ENCODE measurements at places on chromosomes 6 and 20.

DNA sequence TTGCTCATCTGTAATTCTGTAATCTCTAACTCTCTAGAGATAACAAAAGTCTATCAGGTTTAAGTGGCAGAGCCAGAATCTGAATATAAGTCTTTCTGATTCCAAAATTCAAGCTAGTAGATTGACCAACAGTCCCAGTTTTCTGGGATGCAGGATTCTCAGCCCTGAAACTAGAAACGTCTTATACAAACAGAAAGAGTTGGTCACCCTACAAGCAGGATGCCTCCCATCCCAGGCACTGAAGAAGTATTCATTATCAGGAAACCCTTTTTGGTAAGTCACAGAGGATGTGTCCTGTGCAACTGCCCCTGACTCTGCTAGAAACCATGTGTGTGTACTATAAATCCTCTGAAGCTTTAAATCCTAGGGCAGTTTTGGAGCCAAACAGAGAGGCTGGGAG, 135.0 kb downstream of the CARMIL1 start:
- DNase-seq, result no peak

DNA sequence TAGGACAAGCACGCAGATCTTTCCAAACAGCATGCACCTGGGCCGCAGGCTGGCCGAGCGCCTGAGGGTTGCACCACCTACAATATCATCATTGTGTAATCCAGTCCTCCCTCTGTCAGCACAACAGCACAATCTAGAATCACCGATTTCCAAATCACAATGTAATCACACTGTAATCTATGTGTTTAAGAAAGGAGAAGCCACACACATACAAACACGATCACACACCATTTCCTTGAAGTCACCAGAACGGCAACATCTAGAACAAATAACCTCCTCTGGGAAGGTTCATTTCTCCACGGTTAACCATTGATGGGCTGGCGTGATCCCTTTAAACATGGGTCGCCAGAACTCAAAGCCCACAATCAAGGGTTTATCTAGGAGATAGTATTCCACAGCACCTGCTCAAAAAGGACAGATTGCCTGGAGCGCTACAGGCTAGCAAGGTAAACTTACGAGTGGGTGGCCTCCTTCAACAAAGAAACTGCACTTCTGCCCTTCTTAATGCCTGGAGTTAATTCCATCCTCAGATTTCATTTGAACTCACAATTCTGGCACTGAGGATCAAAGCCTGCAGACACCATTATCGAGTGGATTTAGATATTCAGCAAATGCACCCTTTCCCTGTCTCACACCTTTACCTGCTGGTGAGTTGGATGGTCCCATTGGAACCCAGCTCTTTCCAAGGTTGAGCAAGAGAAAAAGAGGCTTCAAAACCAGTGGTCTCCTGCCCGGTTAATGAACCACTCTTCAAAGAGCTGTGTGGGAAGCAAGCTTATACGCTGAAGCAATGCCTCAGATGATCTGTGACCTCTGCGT, 83.8 kb upstream of the FOXQ1 start:
- no peak for DNase-seq

GRCh38 chr6:89843070-89843469, 13.4 kb downstream of the CASP8AP2 start:
- DNase-seq, result no peak

GRCh38 chr20:20012541-20012940, 4.6 kb upstream of the NAA20 start:
- DNase-seq, result no peak

- DNase-seq, result no peak
Measured at GRCh38 chr6:42925248-42925857, 3.9 kb upstream of the CNPY3 start.

- DNase-seq, result no peak
Measured at GRCh38 chr6:18654821-18655220, 267.7 kb downstream of the RNF144B start.

- no peak for DNase-seq
Measured at GRCh38 chr6:35149891-35150566, 8.9 kb upstream of the TCP11 start.

- no peak for DNase-seq
Measured at GRCh38 chr20:57999465-58000111, 228.9 kb downstream of the ANKRD60 start.

- no peak for DNase-seq
Measured at GRCh38 chr6:136982928-136983327, 60.8 kb downstream of the SLC35D3 start.

DNA sequence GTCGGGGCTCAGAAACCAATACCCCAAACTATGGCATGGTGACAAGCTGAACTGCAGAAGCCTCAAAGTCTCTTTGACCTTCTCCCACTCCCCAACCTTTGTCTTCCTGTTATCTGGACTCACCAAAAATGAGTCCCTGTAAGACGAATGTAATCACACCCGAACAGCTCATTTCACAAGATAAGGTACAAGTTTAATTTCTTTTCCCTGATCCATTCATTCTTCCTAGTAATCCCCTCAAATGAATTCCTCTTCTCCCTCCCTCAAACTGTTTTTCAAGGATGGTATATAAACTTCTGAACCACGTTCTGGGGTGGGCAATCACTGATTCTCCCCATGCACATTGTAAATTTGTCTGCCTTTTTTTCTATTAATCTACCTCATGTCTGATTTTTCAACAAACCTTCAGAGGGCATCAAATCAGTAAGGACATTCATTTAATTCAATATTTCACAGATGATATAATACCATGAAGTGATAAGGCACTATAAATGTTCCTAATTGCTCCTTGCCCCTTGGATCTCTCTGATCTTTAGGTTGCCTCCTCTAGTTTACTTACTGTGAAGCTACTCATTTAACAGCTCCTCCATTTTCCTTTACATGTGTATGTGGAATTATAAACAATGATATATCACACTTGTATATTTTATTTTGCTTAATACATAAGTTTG, 77.2 kb downstream of the OR2B2 start:
- peak; percentile 9 for DNase-seq

DNA sequence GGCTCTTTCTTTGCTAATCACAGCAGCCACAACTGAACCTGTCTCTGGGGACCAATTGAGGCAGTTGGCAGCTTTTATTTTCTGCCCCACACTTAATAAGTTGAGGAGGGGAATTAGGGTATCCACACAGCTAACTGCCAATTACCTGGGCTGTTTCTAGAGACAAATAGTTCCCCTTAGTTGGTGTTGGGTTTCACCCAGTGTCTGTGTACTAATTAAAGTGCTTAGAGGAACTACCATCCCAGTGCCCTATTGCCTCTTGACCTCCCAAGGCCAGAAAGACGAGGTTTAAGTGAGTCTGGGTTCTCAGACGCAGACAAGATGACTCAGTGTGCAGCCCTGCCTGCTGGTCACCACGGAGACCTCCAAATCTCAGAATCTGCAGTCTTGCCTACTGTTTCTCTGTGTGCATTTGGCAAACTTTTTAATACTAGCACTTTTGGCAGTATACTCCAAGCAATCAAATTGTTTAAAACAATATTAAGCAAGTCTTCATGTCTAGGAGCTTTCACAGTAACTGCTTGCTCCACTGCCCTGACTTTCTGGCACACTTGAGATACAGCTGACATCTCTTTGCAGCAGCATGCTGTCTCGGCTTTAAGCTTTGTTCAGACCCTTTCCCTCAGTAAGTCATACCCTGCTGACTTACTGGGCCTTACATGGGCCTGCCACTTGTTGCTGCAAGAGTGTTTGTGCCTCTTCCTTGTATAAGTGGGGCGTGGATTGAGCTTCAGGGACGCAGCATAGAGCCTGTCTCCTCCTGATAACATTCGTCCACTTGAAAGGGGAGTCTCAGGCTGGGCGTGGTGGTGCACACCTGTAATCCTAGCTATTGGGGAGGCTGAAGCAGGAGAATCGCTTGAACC, 31.9 kb downstream of the STK35 start:
- DNase-seq, result no peak

DNA sequence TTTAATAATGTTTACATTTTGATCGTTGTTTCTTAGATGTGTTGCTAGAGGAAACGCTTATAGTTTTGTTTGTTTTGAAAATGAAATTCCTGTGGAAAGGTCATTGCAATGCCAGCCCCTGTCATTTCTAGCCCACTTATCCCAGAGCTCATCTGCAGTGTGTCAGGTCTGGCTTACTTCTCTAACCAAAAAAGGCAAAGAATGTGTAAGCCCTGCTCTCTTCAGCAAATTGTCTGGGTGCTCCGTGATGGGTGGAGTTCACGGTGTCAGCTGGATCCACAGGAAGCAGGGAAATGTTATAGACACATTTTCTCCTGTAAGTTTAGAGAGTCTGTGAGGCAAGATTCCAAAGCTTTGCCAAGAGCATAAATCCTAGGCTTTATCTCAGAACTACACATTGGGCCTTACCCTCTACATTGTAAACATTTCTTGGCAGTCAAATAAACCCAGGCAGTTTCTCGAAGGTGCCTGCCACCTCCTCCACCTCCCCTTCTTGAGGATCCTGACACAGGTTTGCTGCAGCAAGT, 50.9 kb downstream of the RPRD1B start:
- DNase-seq, result no peak

DNA sequence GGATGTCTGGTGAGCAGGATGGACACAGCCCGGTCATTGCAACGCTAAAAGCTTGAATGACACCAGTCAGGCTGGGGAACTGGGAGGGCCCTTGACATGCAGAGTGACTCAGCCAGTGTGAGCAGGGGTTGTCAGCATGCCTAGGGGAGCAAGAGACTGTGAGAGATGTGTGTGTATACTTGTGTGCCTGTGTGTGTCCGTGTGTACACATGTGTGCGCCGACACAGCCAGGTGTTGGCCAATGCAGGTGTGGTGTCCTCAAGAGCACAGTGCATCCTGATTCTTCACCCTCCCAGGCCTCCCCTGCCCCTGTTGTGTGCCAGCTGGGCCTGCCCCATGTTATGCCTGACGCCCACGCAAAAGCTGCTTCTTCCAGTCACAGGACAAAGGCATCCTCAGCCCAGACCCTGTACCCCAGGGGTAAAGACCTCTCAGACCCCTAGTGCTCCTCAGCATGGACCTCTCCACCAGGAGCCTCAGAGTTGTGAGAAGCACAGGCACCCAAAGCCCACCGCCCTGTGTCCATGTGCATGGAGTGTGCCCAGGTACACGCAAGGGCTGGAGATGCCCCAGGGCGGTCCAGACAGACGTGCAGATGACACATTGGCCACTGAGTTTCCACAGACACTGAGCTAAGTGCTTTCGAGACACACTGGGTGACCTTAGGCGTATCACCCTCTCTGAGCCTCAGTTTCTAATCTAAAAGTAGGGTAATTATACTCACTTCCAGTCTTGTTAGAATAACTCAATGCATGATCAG, 16.6 kb downstream of the NRSN2 start:
- no peak for DNase-seq

DNA sequence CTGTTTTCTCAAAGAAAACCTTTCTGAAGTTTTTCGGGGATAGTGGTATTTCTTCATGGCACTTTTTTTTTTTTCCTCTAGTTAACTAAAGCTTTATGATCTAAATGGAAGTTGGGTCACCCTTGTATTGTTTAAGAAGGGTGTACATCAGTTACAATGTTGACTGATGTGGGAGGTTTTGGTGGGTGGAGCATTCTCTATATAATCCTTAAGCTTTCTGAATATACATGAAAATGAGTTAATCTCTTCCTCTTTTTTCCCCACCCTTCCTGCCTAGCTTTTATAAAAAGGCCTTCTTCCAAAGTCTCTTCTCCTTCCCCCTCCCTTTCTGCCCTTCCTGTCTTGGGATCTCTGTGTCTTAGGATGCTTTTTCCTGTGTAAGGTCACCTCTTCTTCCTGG, 47.2 kb downstream of the DHX35 start:
- no peak for DNase-seq

DNA sequence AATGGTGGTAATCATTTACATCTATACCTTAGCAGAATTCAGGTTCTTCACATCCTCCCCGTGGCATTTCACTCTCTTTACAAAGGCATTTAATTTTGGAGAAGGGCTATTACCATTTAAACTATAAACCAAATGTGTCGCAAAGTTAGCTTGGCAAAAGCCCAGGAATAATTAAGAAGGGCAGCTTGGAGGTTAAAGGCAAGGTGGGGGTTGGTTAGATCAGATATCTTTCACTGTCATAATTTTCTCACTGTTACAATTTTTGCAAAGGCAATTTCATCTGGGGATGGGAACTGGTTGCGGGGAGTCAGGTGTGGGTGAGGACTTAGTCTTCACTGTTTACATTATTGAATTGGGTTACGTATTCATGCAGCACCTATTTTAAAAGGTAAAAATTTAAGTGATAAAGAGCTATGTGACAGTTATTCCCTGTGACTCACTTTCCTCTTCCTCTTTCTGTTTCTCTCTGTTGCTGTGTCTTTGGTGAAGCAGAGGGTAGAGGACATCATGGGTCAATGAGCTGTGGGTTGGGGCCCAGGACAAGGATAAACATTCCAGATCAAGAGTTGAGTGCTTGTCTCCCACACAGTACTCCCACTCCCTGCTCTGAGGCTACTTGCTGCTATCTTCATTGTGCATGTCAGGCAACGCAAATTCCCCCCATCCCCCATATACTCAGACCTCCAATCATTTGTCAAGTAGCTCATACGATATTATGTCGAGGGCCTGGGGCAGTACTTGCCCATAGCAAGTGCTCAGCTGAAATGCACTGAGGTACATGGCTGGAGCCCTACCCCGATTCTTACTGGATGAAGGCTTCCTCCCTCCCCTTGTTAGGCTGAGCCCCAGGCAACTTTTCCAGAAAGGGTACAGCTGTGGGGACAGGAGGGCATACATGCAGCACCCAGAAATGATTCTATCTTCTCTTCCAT, 223.1 kb upstream of the MYLIP start:
- no peak for DNase-seq

DNA sequence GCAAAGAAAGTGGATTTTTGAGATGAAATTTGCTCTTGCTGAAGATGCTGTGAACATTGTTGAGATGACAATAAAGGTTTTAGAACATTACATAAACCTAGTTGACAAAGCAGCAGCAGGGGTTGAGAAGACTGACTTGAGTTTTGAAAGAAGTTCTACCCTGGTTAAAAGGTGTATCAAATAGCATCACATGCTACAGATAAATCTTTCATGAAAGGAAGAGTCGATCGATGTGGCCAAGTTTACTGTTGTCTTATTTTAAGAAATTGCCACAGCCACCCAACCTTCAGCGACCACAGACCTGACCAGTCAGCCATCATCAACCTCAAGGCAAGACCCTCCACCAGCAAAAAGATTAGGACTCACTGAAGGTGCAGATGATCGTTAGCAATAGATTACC, 155.3 kb downstream of the HS3ST5 start:
- DNase-seq, result no peak

GRCh38 chr6:159038914-159039884, 5.6 kb downstream of the TAGAP start:
- DNase-seq, result peak; percentile 85

Data from RPMI8226 (cell line).